ENCODE measurements at places on chromosomes 1 and 21.

GRCh38 chr1:58249388-58249736 is 297.2 kb downstream of the OMA1 start:
- DNase-seq = no peak

DNA sequence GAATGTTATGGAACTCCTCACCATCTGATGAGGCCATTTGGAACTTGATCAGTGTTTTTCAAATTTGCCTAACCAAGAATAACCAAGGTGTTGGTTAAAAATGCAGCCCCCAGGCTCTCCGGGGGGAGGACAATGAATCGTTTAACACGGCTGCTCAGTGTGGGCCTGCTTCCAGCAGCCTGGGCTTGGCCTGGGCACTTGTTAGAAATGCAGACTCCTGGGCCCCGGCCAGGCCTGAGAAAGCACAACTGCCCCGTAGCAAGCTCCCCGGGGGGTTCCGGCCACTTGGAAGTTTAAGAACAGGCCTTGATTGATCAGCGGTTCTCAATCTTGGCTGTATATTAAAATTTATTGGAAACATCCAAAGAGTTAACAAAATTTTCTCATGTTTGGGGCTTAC is 22.8 kb upstream of the C2CD2 start:
- DNase-seq = no peak

- DNase-seq = no peak
Measured at GRCh38 chr1:178094739-178095645, 1.1 kb downstream of the RASAL2 start.

- DNase-seq = no peak
Measured at GRCh38 chr1:3164671-3165070, 95.7 kb downstream of the PRDM16 start.

Data from umbilical cord (tissue), 2 donors.